ENCODE measurements at places on chromosomes 5 and 9.

DNA sequence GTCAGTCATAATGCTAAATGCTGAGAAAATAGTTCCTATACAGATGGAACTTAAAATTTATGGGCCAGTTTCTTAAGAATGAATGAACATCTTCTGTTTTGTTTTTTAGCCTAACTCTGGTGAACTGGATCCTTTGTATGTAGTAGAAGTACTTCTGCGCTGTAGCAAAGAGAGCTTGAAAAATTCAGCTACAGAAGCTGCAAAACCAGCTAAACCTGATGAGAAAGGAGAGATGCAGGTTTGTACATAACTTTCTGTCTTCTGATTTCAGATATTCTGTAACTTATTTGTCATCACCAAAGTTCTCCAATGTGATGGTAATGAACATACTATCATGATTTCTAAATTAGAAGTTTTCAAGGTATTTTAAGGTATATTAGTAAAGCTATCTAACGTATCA is 80.1 kb downstream of the MTREX start:
- DNase-seq = no peak

DNA sequence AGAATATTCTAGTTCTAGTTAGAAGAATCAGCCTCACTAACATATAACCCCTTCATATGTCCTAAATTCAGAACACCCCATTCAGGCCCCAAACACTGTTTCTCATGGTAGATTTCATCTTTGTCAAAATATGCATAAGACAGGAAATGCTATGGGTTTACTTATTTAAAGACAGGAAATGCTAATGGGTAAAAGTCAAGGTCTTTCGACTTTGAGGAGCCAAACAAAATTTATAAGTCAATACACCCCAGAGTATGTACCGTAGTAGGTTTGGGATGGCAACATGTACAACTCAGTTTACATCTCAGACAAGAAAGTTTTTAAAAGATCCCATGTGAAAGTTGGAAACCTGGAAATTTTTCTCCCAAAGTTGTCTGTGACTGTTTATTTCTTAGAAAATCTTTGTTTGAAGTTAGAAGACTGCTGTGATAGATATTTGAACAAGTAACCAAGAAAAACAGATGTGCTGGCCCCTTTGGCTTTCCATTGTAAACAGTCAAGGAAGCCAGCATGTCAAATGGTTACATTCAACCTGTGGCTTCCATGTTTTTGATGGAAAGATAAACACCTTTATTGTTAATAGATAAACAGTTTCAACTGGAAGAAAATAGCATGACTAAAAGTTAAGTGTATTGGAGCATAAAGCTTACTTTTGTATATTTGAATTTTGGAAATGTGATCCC is 102.2 kb downstream of the INIP start:
- no peak for DNase-seq

DNA sequence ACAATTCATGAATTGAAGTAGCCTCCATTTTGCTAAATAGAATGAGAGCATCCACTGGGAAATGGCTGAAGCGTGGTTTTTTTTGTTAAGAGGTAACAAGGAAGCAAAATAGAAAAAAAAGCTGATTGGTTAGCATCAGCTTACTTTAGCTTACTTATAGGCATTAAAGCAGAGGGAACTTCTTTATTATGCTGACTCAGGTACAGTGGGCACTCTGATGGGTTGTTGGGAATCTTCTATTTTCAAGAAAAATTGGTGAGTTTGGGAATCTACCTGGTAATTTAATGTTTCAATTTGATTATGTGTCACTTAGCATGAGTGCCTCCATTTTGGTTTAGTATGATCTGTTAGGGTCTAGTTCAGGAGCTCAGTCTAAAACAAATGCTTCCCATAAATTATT is 289.6 kb downstream of the ANXA1 start:
- DNase-seq = no peak

DNA sequence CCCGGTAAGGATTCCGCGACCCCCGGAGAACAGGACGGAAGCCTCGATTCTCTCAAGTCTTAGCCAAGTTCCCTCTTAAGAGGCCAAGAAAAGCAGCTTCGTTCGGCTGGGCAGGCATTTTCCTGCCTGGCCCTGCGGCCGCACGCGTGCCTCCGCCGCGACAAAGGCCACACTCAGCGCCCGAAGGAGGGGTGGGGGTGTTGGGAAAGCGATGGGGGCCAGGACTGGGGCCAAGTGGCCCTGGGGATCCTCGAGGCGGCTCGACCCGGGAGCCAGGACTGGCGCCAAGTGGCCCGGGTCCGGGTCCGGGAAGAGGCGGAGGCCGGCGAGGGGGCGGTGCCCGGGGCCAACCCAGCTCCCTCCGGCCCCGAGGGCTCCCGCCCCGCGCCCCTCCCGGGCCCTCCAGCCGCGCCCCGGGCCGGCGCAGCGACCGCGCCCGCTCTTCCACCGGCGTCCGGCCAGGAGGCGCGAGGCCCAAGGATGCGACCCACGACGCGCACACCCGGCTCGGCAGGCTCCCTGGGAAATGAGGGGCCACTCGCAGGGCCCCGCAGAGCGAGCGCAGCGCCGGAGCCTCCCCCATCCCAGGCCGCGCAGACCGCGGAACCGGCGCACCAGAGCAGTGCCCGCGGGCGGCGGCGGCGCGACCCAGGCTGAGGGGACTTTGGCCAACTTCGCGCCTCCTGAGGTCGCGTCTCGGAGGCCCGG is 756 bp downstream of the VAV2 start:
- no peak for DNase-seq

- DNase-seq = no peak
These were observed 141.0 kb downstream of the MEF2C start for GRCh38 chr5:88741964-88742363.

DNA sequence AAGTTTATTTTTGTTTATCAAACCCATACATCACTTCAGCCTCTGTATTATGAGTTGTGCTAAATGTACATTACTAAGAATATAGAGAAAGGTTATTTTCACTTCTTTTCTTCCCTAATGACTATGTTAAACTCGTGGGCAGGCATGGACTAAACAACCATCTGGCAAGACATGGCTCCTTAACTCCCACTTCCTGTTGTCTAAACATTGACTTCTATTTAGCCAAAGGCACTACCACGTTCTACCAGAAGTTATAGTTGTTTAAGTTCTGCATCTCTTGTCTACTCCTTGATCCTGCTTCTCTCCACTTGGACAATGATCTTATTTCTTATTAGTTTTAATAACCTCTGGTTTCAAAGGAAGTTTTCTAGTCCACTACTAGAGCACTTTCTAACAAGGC is 136.1 kb downstream of the MACIR start:
- DNase-seq = no peak

GRCh38 chr5:109281136-109281690 is 128.6 kb downstream of the PJA2 start:
- no peak for DNase-seq

GRCh38 chr9:83508067-83508466 is 30.1 kb downstream of the FRMD3 start:
- DNase-seq = no peak

- DNase-seq = no peak
These were observed 60.1 kb downstream of the LHFPL2 start for GRCh38 chr5:78588507-78588906.

DNA sequence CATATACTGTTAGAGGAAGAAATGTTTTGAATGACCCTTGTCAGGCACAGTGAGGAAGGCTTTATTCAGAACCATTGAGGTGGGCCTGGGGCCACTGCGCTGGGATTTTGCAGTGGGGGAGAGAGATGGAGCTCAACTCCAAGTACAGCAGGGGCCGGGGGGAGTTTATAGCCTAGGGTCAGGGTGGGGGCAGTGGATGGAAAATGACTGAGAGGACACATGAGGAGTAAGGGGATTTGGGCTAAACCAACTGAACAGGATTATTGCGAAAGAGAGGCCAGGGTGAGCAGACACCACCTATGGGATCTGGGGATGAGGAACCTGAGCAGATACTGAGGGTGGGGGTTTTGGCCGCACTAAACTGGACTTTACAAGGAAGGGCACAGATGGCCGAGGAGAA is 6.3 kb downstream of the CEP72 start:
- no peak for DNase-seq

- no peak for DNase-seq
These were observed 342.7 kb downstream of the ARHGEF28 start for GRCh38 chr5:73968729-73969128.

- no peak for DNase-seq
These were observed 219.0 kb upstream of the EDIL3 start for GRCh38 chr5:84603568-84604185.

- no peak for DNase-seq
These were observed 1.7 kb downstream of the SLC1A3 start for GRCh38 chr5:36607838-36608783.

DNA sequence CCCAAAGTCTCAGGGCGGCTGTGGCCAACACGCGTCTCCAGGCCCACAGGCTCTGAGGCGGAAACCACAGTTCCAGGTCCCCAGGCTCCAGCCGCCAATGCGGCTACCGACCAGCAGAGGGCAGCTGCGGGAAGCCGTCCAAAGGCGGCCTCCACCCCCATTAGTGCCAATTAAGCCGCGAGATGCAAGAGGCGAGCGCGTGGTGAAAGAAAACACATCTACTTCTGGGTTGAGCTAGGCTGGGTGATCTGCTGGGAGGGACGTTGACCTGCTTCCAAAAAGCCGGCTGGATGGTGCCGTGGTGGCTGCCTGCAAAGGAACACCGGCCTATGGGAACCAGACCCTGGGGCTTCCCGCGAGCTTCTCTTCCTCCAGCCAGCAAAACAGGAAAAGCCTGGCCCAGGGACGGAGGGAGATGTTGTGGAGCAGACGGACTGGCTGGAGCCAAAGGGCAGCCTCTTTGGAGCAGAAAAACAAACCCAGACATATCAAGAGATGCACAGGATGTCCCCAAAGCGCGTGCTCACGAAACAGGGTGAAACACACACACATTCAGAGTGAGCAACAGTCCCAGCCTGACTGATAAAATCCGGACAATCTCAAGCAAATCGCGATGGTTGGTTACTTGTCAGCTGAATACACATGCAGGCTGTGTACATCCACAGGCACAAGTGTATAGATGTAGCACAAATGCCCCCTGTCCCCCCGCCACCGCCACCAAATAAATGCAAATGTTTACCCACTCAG is 187.1 kb upstream of the BRINP1 start:
- DNase-seq = peak; percentile 10

DNA sequence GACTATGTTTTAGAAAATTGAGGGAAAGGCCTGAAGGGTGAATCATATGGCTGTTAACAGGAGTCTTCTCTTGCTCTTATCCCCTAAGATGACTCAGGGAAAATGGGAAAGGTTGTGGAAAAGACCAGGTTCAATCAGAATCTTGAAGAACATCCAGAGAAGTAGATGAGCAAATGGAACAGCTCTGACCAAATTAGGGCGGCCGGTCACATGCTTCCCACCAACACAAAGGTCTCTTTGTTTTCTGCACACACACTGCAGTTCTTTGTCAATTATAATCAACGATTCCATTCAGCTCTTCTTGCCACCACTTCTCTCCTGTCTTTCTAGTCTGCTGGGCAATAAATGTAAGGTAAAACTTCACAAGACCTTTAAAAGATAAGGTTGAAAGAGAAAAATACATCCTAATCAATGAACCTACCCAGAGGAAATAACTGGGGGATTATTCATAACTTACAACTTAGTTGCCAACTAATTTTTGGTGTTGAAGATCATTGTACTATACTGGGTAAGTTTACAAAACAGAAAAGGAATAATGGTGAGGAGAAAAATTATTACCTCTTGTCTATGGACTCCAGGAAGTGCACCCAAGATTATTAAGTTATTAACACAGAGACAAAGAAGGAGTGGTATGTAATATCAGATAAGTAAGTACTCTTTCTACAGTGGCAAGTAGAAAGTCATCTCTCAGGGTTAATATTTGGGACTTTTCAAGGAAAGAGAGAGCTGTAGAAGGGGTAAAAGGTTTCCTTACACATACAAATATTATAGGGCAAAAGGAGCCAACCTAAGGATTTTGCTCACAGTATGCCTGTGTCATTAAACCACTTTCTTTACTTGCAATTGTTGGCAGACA is 441.9 kb upstream of the PIK3R1 start:
- DNase-seq = no peak

DNA sequence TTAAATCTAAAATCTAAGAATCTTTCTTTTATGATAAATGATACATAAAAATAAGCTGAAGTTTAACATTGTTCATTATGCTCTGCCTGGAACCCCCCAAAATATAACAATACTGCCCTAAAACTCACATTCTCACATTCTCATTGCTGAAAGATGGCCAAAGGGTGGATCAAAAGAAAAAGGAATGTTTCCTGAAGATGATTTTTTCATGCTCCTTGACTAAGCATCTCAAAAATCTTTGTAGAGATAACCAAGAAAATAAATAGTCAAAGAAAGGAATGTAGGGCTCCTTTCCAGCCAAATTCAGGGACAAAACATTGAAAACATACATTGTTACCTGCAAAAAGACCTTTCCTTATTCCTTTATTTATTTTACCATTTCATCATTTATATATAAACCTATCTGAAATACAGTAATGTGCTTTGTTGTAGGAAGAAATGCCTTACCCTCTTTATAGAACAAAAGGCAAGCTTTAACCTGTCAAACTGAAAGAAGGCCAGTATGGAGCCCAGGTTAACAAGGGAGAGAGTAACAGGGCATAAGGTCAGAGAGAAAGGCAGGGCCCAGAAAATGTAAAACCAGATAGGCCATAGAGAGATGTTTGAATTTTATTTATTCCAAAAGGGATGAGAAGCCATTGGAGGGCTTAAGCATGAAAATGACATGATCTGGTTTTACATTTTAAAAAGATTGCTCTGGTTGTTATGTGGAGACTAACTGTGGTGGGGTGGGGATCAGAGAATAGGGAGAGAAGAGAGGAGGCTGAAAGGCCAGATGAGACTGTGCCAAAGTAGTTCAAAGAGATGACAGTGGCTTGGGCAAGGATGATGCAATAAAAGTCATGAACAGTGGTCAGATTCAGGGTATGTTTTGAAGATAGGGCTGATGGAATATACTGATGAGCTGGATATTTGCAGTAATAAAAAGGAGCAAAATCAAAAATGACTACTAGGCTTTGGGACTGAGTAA is 37.3 kb upstream of the CDK5RAP2 start:
- no peak for DNase-seq

GRCh38 chr9:88202321-88202720 is 64.0 kb upstream of the SPATA31C2 start:
- no peak for DNase-seq

DNA sequence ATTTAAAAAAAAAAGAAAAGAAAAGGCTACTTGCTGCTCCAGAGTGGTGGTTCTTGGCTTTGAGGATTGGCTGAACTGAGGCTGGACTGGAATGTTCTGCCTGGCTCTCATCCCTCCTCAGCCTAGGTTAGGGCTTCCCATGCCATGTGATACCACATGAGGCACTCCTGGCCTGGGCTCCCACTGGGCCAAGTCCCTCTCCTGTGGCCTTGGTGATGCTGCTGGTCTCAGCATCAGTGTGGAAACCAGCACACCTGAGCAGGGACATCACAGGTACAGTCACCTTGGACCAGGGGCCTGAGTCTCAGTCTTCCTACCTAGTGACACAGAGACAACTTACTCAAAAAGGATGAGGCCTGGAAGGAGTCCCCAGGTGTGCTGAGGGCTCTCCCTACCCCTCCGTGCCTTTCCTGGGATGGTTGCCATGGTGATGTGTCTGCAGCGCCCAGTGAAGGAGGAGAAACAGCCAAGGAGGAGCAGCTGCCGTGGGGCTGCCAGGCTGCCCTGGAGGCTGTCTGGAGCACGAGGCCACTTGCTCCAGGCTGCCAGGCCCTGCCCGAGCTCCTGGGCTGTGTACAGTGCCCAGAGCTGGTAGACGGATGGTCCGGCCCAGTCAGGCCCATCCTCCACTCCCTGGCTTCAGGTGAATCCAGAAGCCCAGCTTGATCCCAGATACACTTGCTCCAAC is 71.0 kb downstream of the WNK2 start:
- DNase-seq = no peak
